ENCODE measurements at places on chromosomes 2 and 18.

GRCh38 chr2:144511937-144512336, 8.0 kb downstream of the ZEB2 start:
- no peak for DNase-seq

DNA sequence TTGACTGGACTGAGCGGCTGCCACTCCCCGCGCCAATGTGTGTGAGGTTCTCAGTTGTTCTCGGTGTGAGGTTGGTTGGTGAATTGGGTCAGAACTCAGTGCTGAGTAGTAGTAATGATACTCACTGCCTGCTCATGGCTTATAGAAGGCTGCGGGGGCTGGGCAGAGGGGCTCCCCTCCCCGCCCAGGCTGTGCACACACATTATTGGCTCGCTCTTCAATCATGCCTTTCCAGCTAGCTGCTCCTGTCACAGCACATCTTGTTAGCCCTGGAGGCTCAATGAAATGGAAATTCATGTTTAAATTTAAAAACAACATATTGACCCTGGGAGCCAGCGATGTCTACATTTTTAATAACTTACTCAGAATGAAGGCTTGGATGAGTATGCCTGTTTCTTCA, 152.8 kb downstream of the CELF4 start:
- no peak for DNase-seq

- no peak for DNase-seq
Observed at GRCh38 chr2:171128461-171128860, 32.2 kb downstream of the TLK1 start.

GRCh38 chr2:151374436-151374835, 17.0 kb downstream of the TNFAIP6 start:
- DNase-seq: no peak

- DNase-seq: peak; percentile 62
Observed at GRCh38 chr18:54269893-54270844, 852 bp downstream of the POLI start.

GRCh38 chr2:127275789-127276188, 18.2 kb downstream of the ERCC3 start:
- DNase-seq: no peak

DNA sequence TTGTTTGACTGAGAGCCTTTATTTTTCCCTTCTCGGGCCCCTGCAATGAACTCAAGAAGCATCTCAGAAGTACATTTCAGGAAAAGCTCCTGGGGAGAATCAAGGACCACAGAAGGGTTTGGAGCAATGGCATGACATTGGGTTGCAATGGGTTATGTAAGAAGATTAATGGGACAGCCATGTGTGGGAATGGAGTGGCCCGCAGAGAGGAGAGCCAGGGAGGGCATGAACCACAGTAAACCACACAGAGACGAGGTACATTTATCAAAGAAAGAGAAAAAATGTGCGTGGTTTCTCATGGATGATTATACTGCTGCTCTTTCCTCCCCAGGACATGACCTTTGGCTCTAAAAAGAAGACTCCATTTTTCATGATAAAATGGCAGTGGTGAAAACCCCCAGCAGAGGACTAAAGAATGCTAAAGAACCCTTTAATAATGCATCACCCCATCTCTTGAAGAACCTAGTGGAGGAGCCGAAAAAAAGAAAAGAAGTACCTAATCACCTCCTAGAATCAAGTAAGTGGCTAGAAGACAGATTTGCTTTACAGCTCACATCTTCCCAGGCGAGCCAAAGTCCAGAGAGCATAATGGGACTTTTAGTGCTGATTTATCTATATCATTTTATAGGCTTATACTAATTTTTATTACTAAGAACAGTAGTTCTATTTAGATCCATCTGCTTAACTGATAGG, 1.7 kb downstream of the CFAP221 start:
- no peak for DNase-seq

DNA sequence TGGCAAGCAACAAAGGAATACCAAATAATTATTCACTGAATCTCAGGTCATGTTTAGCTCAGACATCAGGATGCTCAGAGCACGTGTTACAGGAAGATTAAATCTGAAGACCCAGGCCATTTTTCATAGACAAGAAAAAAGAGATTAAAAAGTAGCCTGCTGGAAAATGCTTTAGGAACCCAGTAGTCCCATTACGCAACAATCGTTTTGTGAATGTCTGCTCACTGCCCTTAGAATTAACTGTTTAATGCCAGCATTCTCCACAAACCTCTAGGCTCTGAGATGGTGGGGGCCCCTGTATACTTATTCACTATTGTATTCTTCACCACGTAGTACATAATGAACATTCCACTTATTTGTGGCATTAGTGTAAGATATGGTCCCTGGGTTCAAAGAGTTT, 154.6 kb upstream of the NYAP2 start:
- DNase-seq: no peak

DNA sequence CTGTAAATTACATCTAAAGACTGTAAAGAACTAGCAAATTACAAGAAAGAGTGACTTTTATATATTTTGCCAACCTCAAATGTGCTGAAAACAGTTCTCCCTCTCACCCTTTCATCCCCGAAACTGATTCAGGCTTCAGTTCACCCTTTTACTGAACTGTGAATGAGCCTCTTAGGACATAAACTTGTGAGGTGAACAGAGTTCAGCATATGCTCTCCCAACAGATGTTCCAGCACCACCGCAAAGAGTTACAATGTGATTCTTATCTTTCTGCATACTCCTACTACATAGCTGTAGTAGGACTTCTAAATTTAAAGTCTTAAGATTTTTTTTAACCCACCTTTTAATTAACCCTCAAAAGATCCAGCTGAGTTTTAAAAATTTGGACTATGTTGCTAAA, 1.2 kb upstream of the ZCCHC2 start:
- DNase-seq: no peak

DNA sequence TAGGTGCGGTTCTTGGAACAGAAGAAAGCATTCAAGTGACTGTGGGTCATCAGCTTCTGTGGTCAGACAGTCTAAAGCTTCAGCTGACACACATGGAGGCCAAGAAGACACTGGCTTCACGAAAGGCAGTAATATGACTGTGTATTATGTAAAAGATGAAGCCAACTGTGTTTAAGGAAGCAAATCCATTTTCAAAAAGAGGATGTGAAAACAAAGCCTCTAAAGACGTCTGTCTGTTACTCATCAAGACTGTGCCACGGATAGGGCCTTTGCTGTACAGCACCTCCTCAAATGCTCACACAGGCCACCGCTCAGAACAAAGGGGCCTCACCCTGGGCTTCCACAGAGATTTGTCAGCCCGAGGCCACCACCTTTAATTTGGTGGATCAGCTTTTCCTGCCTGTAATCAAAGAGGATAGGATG, 21.1 kb upstream of the TMEM163 start:
- no peak for DNase-seq

GRCh38 chr2:196479350-196479749, 160.2 kb upstream of the CCDC150 start:
- DNase-seq: no peak

DNA sequence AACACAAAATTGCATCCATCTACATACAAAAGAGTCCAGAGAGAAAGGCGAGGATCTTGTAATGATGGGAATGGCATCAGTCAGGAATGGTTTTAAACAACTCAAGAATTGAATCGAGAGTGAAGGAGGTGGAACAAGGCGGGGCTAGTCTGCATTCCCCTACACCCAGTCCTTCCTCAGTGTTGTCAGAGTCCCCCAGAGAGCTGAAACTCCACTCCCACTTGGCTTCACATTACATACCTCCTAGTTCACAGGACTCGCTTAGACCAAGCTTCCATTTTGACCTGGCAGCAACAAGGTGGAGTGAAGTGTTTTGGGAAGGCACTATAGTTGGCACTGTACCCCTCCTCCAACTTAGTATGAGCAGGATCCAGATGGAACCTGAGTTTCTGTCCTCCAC, 1273.5 kb upstream of the CRIM1 start:
- DNase-seq: no peak

DNA sequence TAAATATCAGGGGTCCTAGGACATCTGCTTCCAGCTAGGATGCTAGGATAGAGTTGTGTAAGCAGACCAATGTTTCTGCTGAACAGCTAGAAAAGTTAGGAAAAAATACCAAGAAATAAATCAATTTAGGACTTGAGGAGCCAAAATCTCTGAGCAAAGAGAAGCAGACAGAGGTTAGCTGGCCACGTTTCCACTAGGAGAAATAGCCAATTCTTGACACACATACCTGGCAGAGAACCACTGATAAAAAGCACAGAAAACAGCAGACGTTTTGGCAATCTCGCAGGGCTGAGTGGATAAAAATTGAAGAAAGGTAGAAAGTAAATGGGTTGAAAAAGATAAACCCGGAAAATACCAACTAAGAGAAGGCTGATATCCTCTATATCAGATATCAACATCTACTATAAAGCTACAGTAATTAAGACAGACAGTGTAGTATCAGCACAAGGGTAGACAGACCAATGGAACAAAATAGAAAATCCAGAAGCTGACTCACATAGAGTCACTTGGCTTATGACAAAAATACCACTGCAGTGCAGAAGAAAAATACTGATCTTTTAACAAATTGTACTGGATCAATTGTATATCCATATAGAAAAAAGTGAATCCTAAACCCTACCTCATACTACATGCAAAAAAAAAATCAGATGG, 306.1 kb upstream of the KLHL29 start:
- no peak for DNase-seq

DNA sequence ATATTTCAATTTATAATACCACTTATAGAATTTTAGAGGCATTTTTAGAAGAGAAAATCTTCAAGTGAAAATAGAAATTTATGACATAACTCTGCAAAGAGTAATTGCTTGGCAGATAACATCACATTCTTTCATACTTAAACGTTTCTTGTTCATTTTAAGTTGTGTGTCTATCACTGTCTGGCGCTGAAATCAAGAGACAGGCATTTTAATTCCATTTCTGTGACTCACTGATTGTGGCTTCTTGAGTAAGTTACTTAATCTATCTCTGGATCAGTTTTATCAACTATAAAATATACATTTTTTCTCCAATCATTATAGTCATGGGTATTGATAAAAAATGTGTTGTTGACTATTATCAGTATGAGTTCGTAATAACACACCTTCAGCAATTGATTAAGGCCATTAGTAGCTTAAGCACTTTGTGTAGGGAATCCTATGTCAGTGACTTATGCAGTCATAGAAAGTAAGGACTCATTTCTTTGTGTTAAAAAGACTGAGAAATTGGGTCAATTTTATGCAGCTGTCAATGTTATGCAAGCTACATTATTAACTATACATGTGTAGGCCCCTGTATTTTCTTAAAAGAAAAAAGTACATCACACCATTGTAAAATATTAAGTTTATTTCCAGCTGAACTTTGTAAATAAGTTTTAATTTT, 497.3 kb downstream of the CCDC85A start:
- DNase-seq: no peak

- DNase-seq: no peak
Observed at GRCh38 chr2:58064086-58064485, 17.5 kb downstream of the VRK2 start.

DNA sequence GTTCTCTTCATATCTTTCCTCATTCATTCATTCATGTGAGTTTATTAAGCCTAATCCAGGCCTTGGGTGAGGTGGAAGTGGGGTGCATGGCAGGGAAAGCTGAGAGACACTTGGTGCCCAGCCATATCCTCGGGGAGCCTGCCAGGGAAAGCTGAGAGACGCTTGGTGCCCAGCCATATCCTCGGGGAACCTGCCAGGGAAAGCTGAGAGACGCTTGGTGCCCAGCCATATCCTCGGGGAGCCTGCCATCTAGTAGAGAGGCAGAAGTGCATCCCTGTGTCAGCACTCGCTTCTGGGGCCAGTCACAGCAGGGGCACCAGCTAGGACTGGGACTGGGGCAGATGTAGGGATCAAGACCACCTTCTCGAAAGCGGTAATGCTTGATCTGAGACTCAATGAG, 39.4 kb downstream of the DDX18 start:
- no peak for DNase-seq

DNA sequence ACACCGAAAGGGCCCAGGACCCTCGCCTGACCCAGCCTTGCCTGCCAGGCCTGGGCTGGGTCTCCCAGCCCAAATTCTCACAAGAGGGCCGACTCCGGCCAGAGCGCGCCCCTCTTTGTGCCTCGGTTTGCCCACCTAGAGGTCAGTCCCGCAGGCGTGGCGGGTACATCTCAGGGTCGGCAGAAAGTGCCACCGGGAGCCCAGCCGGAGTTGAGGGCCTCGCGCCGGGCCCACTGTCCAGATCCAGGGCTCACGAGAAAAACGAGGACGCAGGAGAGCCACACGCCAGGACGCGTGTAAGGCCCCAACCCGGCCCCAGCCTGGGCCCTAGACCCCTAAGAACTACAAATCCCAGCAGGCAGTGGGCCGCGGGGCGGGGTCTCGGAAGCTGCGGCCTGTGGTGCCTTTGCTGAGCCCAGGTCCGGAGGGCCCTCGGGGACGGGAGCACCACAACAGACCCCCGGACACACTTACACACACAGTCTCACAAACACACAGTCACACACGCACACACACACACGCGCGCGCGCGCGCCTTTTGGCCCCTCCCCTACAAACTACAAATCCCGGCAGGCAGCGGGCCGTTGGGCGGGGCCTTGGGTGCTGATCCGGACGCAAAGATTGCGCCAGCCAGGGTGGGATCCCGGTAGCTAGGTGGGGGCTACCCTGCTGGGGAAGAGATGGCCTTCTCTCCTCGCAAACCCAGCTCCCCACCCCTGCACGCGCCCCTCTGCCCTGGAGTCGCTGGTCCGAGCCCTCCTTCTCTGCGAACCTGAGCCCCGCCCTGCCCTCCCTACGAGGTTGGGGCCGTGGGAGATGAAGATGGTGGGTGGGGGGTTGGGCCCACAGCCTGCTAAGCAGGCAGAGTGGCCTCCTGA, at the start of gene SH2D6:
SH2D6 (plus strand) TSS at position 583 of the 877 bp plus-strand sequence. CDS start 10,752 bp downstream, outside the sequence.
- DNase-seq: peak; percentile 87

GRCh38 chr2:227703280-227703732, 14.5 kb downstream of the SLC19A3 start:
- DNase-seq: peak; percentile 18

- DNase-seq: peak; percentile 23
Observed at GRCh38 chr2:20452551-20452950, 5.7 kb downstream of the RHOB start.

DNA sequence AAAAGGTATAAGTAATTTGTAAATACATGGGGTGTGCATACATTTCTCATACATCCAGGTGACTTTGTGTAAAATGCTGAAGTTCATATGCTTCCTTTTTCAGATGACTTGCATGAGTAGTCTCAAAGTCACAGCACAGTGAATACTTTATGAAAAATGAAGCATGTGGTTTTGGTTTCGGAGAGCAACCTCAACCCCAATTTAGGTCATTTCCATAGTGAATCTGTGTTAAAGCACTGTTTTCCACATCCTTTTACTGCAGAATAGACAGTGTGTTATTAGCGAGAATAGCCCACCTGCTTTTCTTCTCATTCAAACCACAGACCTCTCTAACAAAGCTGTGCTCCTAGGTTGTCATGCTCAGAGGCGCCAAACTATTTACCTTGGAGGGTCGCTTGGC, 204.4 kb upstream of the RASGRP3 start:
- no peak for DNase-seq

DNA sequence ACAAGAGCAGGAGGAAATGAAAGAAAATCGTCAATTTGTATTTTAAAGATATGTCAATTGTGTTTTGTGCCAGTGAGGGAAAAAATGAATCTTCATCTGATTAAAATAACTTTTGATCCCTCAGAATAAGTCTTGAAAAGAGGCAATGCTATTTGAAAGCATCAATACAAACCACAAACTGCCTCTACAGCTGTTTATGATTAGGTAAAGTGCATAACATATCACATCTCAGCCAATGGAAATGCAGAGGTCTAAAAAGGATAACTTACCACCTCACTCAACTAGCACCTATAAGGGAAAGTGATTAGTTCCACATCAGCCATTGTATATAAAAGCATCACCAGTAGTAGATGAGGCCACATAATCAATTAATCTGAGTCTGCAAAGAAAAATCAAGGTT, 492.2 kb upstream of the CDH2 start:
- no peak for DNase-seq
